ENCODE measurements at places on chromosomes 13 and 19.

- DNase-seq, result no peak
Measured at GRCh38 chr13:73365252-73365651, 306.4 kb downstream of the KLF5 start.

GRCh38 chr13:112838842-112839117 is 130.2 kb upstream of the MCF2L start:
- DNase-seq, result no peak

DNA sequence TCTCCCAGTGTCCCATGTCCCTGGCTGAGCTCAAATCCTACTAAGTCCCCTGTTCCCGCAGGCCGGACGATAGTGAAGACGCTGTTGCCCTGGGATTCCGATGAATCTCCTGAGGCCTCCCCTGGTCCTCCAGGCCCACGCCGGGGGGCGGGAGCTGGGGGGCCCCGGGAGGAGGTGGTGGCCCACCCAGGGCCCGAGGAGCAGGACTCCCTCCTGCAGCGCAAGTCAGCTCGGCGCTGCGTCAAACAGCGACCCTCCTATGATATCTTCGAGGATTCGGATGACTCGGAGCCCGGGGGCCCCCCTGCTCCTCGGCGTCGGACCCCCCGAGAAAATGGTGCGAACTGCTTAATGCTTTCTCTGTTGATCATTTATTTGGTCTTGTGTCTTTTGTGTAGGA is 5.9 kb downstream of the KMT2B start:
- no peak for DNase-seq

DNA sequence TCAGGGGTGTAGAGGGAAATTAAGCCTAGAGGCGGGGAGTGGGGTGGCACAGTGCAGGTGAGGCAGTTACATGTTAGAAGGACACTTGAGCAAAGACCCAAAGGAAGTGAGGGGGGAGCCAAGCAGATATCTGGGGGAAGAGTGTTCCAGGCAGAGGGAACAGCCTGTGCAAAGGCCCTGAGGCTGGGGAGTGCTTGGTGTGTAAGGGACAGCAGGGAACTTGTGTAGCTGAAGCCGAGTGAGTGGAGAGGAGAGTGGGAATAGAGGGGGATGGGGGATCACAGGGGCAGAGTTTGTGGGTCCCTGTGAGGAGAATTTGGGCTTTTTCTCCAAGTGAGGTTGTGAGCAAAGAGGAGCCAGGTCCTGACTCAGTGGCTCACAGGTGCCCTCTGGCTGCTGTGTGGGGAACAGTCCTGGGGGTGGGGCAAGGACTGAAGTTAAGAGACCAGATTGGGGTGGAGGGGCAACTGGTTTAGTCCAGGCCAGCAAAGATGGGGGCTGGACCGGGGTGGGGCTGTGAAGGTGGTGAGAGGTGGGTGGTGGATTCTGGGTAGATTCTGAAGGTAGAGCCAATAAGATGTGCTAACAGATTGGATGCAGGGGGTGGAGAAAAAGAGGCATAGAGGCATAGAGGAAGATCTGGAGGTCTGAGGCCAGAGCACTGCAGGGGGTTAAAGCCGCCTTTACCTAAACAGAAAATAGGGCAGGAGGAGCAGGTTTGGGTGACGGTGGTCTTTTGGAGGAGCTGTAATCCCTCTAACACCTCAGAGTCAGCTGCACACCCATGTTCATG is 75.3 kb downstream of the CACNA1A start:
- no peak for DNase-seq

- no peak for DNase-seq
Measured at GRCh38 chr19:35216016-35216832, 12.3 kb downstream of the FAM187B start.

- no peak for DNase-seq
Measured at GRCh38 chr13:101579281-101579802, 126.9 kb downstream of the ITGBL1 start.

DNA sequence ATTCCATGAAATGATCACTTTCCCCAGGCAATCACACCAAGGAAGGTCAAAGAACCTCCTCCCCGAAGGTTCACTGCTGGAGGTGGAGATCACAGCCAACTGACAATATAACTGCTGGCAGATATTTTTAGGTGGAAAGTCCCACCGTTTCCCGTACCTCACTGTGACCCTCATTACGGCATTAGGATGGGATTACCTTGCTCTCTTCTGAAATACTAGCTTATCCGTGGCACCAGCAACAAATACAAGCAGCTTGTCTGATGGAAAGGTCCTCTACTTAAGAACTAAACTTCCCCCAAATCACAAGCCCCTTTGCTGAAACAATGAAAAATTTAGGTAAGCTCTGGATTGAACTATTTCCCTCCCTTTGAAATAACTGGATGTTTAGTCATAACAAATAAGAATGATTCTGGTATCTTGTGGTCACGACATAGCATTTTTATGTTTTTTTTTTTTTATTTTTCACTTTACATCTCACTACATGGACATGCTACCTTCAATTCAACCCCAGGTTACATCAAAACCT is 178.9 kb downstream of the COL4A1 start:
- no peak for DNase-seq

- no peak for DNase-seq
Measured at GRCh38 chr13:29771247-29771646, 79.2 kb downstream of the UBL3 start.

DNA sequence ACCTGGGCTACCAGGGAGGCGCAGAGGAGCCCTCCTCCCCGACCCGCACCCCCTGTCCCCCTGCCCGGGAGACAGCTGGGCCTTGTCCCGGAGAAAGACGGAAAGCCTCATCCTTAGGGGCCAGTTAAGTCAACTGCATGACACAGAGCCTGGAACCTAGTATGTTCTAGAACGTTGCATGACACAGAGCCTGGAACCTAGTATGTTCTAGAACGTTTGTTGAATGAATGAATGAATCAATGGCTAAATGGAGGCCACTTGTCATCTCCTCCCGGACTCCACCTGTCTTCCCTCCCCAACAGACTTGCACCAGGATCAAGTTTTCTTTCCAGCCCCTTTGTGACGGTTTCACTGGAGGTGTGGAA is 706 bp downstream of the SERP2 start:
- no peak for DNase-seq

- no peak for DNase-seq
Measured at GRCh38 chr13:112567161-112567862, 20.6 kb downstream of the TUBGCP3 start.

DNA sequence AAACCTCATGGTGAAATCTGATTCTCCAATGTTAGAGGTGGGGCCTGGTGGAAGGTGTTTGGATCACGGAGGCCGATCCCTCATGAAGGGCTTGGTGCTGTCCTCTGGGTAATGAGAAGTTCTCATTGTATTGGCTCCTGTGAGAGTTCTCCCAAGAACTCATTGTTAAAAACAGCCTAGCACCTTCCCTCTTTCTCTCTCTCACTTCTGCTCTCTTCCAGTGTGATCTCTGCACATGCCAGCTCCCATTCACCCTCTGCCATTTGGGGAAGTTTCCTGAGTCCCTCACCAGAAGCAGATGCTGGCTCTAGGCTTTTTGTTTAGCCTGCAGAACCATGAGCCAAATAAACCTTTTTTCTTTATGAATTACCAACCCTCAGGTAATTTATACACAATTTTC is 3.1 kb upstream of the SUCLA2 start:
- DNase-seq, result no peak

DNA sequence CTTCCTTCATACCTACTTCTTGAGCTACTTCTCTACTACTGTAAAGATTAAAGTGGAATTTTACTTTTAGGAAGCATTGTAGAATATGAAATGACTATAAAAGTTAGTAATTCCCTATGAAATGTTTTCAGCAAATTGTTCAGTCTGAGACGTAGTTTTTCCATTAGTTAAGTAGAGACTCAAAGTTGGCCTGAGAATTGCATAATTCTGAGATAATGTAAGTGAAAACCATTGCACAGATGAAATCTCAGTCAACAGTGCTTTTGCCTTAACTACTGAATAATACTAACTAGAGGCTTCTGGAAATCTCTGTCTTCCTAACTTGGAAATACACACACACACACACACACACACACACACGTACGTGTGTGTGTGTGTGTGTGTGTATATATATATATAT is 125.9 kb downstream of the FGF14 start:
- DNase-seq, result no peak

DNA sequence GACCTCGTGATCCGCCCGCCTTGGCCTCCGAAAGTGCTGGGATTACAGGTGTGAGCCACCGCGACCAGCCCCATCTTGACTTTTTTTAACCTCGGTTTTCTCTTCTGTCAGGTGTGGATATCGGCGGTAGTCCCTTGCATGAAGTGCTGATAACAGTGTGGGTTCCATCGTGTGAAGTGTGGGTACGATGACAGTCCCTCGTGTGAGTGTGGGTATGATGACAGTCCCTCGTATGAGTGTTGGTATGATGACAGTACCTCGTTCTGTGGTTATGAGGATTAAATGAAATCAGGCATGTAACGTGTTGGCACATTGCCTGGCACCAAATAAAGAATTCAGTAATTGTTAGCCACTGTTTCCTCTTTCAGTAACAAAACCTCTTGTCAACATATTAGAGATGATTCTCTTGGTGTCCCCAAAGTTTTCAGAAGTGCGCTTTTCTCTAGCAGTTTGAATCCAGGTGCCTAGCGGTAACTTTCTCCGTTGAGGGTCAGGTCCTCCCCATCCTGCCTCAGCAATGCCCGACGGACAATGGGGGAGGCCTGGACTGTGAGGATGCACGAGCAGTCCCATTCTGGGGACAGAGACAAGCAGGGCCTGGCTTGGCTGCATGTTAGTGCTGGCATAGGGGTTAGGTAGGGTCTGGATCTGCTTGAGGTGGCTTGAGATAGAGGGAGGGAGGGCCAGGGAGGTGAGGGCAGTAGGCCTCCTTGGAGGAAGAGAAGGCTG is 15.3 kb downstream of the GATAD2A start:
- no peak for DNase-seq

DNA sequence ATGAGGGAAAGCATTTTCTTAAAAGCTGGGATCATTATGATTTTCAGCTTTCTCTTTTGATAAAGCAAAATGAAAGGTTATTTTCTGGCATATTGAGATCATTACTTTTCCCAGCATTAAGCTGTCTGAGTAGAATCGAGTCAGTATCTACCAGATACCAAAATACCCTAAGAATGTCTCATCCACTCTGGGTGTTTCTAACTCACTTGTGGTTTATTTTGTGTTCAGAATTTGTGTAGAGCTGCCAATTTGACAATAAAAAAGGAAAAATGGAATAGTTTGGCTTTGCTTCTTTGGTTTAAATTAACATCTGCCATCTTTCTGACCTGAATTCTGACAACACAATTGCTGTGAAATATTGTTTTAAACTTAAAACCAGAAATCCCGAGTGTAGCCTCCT is 438.7 kb upstream of the ARGLU1 start:
- no peak for DNase-seq

DNA sequence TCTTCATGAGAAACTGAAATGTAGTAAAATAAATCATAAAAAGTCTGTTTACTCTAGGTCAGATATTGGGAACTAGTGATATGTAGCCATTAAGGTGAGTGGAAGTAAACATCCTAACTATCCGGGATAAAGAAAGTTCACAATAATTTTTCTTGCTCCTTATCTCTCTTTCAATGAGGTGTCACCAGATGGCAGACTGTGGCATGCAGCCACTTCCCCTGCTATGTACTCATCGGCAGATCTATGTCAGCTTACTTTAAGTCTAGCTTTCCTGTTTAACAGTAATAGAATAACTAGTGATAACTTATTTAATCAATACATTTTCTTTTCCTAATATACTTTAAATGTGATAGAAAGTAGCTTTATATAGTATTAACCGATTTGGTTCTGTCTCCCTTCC is 181.9 kb downstream of the NDFIP2 start:
- no peak for DNase-seq

DNA sequence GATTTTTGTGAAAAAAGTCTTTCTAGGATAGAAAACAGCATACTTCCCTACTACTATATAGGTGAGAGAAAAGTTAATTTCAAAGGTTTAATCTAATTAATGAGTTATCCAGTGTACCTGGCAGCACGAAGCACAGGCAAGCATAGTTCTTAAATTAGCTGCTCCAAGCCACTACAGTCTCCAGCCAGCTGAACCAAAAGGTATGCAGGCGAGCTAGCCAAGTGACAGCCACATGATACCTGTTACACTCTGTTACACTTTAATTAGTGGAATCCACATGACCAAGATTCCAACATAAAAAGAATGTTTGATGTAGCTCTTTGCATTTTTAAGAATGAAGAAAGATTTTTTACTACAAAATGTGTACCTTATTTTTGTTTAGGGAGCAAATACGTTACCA is 15.5 kb downstream of the SLC25A30 start:
- DNase-seq, result no peak

GRCh38 chr13:40456979-40457553 is 209.4 kb downstream of the FOXO1 start:
- no peak for DNase-seq

- DNase-seq, result no peak
Measured at GRCh38 chr13:87671031-87671752, at the start of gene SLITRK5. TSS of gene SLITRK5 (plus strand) at chr13:87671371. CDS start at chr13:87675389, 4,018 bp downstream.

- no peak for DNase-seq
Measured at GRCh38 chr13:77338329-77338728, 11.4 kb upstream of the MYCBP2 start.

DNA sequence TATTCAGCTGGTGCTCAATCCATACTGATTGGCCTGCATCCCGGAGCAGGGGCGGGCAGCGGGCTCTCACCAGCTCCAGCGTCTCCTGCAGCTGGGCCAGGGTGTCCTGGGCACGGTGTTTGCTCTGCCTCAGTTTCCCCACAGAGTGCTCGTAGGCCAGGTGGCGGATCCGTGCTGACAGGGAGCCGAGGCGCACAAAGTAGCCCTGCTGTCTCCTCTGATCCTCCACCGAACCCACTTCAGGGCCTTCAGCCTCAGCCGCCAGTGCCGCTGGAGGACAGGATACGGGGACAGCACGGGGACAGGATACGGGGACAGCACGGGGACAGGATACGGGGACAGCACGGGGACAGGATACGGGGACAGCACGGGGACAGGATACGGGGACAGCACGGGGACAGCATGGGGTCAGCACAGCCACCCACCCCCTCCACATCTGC is 7.3 kb upstream of the PLIN4 start:
- no peak for DNase-seq

DNA sequence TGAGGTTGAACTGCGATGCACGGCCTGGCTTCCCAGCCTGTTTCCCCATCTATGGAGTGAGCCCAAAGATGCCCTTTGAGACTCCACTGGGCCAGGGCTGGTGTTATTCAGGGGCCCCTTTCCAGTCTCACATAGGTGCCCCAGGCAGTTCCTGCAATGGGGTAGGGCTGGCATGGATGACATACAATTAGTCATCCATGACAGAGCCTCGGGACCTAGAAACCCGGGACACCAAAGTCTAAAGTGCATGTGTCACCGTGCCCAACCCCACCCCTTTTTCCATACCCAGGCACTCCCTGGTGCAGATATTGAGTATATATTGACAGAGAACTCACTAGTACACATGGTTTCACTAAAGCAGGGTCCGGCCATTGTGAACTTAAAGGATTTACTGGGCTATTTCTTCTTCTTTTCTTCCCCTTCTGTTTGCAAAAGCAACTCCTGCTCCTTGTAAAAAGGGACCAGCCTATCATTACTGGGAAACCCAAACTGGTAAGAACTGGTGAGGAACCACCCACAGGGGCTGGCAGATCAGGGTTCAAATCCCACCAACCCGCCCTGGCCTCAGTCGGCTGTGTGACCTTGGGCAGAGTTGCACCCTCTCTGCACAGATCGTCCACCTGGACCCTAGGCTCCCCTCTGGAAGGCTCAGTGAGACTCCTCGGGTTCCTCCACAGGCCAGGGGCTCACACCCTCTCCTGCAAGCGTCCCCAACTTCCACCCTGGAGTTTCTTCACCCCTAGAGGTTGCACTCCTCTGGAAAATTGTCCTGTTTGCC is 2.7 kb downstream of the B3GNT3 start:
- DNase-seq, result no peak

Data from thoracic aorta (tissue), 2 donors.